Glutamatergic neuron (in vitro differentiated cells): ENCODE measurements at places on chromosomes 3 and 15. TPM values are rescaled to one million over a fixed set of nuclear protein-coding genes. Genes with fewer than 3 reads are reported as not detected.

Gene CHRM5
- total RNA-seq = not detected

GRCh38 chr3:111151438-111151837, 79.8 kb downstream of the NECTIN3 start:
- no peaks in the 10 kb centered on the region for H3K4me1 ChIP-seq
- no peak overlapping the region for H3K27ac ChIP-seq
- H3K4me3 ChIP-seq = no peak overlapping the region

- no peaks in the 10 kb centered on the region for H3K36me3 ChIP-seq
- no peak overlapping the region for H3K4me3 ChIP-seq
- no peak for DNase-seq
- peaks cover 9% of the 10 kb centered on the region for H3K4me1 ChIP-seq
- H3K27ac ChIP-seq = no peak overlapping the region
Measured at GRCh38 chr15:37105889-37106288, 5.5 kb upstream of the MEIS2 start.

GRCh38 chr15:52008698-52009434, 10.2 kb upstream of the MAPK6 start:
- H3K27me3 ChIP-seq = peaks cover 8% of the 10 kb centered on the region
- DNase-seq = no peak
- H3K27ac ChIP-seq = no peak overlapping the region
- no peaks in the 10 kb centered on the region for H3K36me3 ChIP-seq
- H3K4me1 ChIP-seq = no peaks in the 10 kb centered on the region
- H3K4me3 ChIP-seq = no peak overlapping the region

Gene MED12L
- total RNA-seq = 7.8 TPM
